ENCODE measurements at places on chromosomes 11 and 22.

DNA sequence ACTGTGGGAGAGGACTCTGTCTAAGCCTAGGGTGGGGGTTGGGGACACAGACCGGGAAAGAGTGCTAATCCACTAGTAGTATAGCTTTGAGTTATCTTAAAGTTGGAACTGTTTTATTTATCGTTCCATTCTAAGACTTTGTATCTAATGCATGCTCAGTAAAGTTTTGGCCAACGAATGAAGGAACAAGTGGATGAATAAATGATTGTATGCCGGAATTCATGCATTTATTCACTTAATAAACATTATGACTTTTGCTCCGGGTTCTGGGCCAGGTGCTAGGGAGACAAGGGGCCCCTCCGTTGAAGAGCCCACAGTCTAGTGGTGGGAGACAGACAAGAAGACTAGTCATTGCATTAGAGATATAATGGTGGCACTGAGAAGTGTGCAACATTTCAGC lies 645 bp downstream of the RNF121 start:
- H3K27ac ChIP-seq: peak overlapping the region; percentile 96
- DNase-seq: no peak
- no peaks in the 10 kb centered on the region for H3K27me3 ChIP-seq
- H3K4me1 ChIP-seq: peaks cover 31% of the 10 kb centered on the region
- H3K36me3 ChIP-seq: peaks cover 12% of the 10 kb centered on the region
- H3K4me3 ChIP-seq: peak overlapping the region; percentile 78

- H3K27me3 ChIP-seq: no peaks in the 10 kb centered on the region
- peak; percentile 31 for DNase-seq
- peaks cover 20% of the 10 kb centered on the region for H3K4me1 ChIP-seq
- H3K36me3 ChIP-seq: 0 out of 2 replicates have a peak, but pooled peaks cover 4% of the 10 kb centered on the region
Observed at GRCh38 chr11:6468712-6469495, 4.8 kb downstream of the TRIM3 start.

- H3K4me3 ChIP-seq: no peak overlapping the region
- H3K4me1 ChIP-seq: peaks cover 15% of the 10 kb centered on the region
- no peak for DNase-seq
- H3K36me3 ChIP-seq: no peaks in the 10 kb centered on the region
- H3K27me3 ChIP-seq: peaks cover 19% of the 10 kb centered on the region
- no peak overlapping the region for H3K27ac ChIP-seq
Observed at GRCh38 chr22:50308597-50308935, 1.1 kb upstream of the PLXNB2 start.

DNA sequence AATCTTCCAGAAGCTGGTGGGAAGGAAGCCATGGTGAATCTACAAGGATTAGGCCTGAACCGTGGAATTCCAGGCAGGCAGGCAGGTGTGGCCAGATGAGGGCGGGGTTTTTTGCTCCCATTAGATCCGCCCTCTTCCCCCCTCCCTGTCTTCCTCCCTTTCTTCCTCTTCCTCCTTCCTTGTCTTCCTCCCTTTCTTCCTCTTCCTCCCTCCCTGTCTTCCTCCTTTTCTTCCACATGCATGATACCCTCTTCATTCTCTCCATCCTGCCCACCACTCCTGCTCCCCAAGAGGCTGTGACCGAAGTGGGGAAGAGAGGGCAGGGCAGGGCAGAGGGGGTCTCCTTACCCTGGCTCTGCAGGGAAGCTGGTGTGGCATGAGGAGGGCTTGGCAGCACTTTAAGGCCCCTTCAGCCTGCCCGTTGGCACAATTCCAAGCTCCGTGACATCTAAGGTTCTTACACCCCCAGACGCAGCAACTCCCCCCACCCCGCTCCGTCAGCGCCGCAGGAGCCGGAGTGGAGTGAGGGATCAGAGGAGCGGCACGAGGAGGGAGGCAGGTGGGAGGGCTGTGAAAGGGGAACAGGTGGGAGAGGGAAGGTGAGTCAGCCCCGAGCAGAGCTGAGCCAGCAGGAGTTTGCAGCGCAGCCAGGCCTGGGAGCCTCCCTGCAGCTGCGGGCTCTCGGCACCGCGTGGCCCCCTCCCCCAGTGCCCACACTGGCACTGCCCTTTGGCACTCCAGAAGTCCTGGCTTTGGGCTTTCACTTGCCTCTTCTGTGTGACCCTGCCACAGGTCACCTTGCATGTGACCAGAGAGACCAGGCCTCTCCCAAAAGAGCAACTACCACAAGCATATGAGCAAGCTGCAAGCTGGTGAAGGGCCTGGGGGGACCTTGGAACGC lies 32.1 kb downstream of the KCNJ4 start:
- H3K27ac ChIP-seq: no peak overlapping the region
- no peak overlapping the region for H3K4me3 ChIP-seq
- H3K36me3 ChIP-seq: no peaks in the 10 kb centered on the region
- no peak for DNase-seq
- no peaks in the 10 kb centered on the region for H3K27me3 ChIP-seq

DNA sequence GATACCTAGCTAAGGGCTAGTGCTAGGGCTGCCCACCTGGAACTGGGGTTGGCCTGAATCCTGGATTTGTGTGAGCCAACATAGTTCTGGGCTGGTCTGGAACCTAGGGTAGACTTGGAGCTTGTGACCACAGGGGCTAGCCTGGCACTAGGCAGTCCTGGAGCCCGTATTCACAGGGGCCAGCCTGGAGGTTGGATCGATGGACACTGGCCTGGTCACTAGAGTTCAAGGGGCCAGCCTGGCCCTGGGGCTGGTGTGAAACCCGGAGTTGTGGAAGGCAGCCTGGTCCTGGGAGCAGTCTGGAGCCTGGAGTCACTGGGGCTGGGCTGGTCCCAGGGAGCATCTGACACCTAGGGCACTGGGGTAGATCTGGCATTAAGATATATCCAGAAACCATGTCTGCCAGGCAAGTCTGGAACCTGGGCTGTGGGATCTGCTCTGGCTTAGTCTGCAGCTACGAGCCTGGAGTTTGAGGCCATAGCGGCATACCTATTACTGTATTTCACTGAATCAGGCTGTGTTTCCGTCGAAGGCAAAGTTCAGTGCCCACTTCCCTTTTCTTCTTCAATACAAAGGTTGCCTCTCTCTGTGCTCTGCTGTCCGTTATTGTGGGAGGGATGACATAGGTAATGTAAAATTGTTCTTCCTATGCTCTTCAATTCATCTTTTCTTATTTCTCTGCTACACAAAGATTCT lies 9.1 kb upstream of the GLYATL1B start:
- no peaks in the 10 kb centered on the region for H3K36me3 ChIP-seq
- H3K27ac ChIP-seq: no peak overlapping the region
- peaks cover 9% of the 10 kb centered on the region for H3K27me3 ChIP-seq
- no peaks in the 10 kb centered on the region for H3K4me1 ChIP-seq

DNA sequence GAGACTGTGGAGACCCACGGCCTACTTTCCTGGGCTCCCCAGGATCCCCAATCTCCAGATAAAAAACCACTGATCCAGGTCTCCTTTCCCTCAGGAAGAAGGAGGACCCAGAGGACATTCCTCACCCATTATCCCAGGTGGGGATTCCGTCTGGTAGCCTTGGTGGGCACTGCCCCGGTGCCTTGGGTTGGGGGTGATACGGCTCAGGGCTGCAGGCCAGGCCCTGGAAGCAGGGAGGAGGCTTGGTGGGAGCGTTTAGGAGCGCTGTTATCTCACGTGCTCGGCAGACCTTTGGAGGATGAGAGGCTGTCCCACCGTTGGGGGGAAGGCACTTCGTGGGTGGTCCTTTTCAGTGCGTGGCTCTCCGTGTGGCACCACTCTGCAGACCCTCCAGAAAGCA lies 926.3 kb downstream of the BRD1 start:
- no peak overlapping the region for H3K27ac ChIP-seq
- H3K4me3 ChIP-seq: no peak overlapping the region
- H3K27me3 ChIP-seq: peaks cover 4% of the 10 kb centered on the region
- H3K36me3 ChIP-seq: no peaks in the 10 kb centered on the region
- H3K4me1 ChIP-seq: no peaks in the 10 kb centered on the region
- no peak for DNase-seq

- H3K27me3 ChIP-seq: no peaks in the 10 kb centered on the region
- no peak for DNase-seq
- no peak overlapping the region for H3K4me3 ChIP-seq
- no peaks in the 10 kb centered on the region for H3K36me3 ChIP-seq
Observed at GRCh38 chr22:44753189-44754042, 1.0 kb downstream of the ARHGAP8 start.

DNA sequence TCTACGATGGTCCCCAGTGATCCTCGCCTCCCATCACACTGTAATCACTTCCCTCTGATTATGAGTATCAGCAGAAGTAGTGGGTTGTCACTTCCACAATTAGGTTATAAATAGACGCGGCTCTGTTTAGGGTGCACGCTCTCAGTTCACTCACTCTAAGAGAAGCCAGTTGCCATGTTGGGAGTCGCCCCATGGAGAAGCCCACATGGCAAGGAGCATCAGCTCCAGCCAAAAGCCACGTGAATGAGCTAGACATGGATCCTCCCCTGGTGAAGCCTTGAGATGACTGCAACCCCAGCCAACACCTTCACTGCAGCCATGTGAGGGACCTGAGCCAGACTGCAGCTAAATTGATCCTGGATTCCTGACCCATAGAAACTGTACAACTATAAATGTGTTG lies 26.4 kb upstream of the MYOD1 start:
- H3K27ac ChIP-seq: no peak overlapping the region
- no peak for DNase-seq
- H3K27me3 ChIP-seq: peaks cover 30% of the 10 kb centered on the region
- no peak overlapping the region for H3K4me3 ChIP-seq
- H3K4me1 ChIP-seq: no peaks in the 10 kb centered on the region
- no peaks in the 10 kb centered on the region for H3K36me3 ChIP-seq

GRCh38 chr11:65505466-65506289 lies 6.8 kb downstream of the MALAT1 start:
- DNase-seq: no peak
- peaks cover 57% of the 10 kb centered on the region for H3K36me3 ChIP-seq
- peak overlapping the region; percentile 54 for H3K27ac ChIP-seq
- H3K27me3 ChIP-seq: no peaks in the 10 kb centered on the region

DNA sequence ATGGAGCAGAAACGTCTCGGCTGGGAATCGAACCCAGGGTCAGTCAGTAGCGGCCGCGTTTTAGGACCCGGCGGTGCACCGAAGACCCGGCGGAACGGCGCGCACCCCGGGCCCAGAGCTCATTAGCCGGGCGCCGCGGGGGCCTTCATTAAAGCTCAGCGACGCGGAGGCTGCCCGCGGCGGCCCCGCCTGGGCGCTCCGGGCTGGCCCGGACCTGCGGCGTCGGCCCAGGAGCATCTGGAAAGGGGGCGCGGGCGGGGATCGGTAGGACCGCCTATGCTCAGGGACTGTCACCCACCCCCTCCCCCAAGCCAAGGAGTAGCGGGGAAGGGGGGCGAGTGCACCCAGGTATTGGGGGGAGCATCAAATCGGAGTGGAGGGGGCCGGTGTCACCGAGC lies 52.2 kb downstream of the CYTH4 start:
- peaks cover 6% of the 10 kb centered on the region for H3K27me3 ChIP-seq
- H3K4me3 ChIP-seq: no peak overlapping the region
- no peaks in the 10 kb centered on the region for H3K36me3 ChIP-seq
- no peaks in the 10 kb centered on the region for H3K4me1 ChIP-seq
- H3K27ac ChIP-seq: no peak overlapping the region

- no peak overlapping the region for H3K27ac ChIP-seq
- DNase-seq: no peak
- no peaks in the 10 kb centered on the region for H3K4me1 ChIP-seq
- no peaks in the 10 kb centered on the region for H3K36me3 ChIP-seq
Observed at GRCh38 chr22:38423512-38424503, 31.2 kb downstream of the KCNJ4 start.

- H3K36me3 ChIP-seq: peaks cover 7% of the 10 kb centered on the region
- DNase-seq: no peak
- H3K27ac ChIP-seq: no peak overlapping the region
- H3K27me3 ChIP-seq: peaks cover 12% of the 10 kb centered on the region
- no peak overlapping the region for H3K4me3 ChIP-seq
Observed at GRCh38 chr11:64848214-64848825, 3.9 kb upstream of the CDC42BPG start.

DNA sequence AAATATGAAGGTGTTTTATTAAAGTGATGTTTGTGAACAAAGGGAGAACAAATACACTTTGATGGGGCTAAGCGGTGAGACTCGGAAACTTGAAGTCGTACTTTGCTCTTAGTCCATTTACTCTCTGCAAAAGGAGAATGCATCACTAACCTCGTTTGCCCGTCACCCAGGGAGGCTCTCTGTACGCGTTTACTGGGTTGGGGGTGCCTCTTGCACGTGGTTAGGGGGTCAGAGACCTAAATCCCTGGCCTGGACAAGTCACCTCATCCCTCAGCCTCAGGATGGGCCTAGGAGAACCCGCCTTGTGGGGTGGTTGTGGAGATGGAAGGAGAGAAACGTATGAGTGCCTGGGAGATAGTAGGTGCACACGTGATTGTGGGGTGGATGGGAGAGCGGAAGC lies 803 bp upstream of the IFT27 start:
- H3K36me3 ChIP-seq: 0 out of 2 replicates have a peak, but pooled peaks cover 3% of the 10 kb centered on the region
- peak overlapping the region; percentile 76 for H3K27ac ChIP-seq
- DNase-seq: no peak
- H3K27me3 ChIP-seq: no peaks in the 10 kb centered on the region

DNA sequence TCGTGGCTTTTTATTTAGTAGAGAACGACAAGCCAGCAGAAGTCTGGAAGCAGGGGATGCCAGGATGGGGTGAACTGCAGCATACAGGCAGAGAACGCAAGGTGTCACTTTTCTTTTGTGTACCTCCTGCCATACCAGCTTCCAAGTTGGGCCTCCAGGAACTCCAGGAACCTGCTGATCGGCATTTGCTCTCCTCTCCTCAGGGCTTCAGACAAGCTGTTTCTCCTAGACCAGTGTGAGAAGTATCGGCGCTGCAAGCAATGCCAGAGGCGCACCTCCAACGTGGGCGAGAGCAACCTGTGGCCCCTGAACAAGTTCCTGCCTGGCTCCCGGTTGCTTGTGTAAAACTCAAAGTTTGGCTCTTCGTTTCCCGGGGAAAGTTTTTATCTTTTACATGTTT lies 47.7 kb downstream of the CCDC81 start:
- no peaks in the 10 kb centered on the region for H3K27me3 ChIP-seq
- H3K27ac ChIP-seq: no peak overlapping the region
- H3K4me3 ChIP-seq: no peak overlapping the region
- H3K4me1 ChIP-seq: no peaks in the 10 kb centered on the region
- H3K36me3 ChIP-seq: no peaks in the 10 kb centered on the region
- no peak for DNase-seq

- DNase-seq: no peak
- H3K27ac ChIP-seq: no peak overlapping the region
- H3K36me3 ChIP-seq: no peaks in the 10 kb centered on the region
- H3K27me3 ChIP-seq: no peaks in the 10 kb centered on the region
- H3K4me1 ChIP-seq: no peaks in the 10 kb centered on the region
Observed at GRCh38 chr11:75024764-75025211, 36.1 kb downstream of the NEU3 start.
